HAP-1 (cell line): ENCODE measurements at places on chromosomes 2 and 18.

- no peak for DNase-seq
Observed at GRCh38 chr2:235698028-235698427, 204.2 kb downstream of the AGAP1 start.

DNA sequence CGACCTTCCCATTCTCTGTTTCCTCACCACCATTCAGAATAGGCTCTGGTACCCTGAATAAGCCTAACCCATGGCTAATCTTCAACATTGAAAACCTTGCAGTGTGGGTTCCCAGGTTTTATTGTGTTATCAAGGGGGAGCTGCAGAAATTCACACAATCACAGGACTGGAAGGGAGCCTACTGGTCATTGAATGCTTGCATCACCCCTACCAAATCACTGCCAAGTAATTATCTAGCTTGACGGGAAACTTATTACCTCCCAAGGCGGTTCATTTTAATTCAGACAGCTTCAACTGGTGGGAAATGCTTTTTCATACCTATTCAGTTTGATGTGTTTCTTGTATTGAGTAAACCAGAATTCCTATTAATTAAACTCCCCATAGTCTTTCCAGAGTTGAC is 33.6 kb upstream of the EFEMP1 start:
- no peak for DNase-seq

DNA sequence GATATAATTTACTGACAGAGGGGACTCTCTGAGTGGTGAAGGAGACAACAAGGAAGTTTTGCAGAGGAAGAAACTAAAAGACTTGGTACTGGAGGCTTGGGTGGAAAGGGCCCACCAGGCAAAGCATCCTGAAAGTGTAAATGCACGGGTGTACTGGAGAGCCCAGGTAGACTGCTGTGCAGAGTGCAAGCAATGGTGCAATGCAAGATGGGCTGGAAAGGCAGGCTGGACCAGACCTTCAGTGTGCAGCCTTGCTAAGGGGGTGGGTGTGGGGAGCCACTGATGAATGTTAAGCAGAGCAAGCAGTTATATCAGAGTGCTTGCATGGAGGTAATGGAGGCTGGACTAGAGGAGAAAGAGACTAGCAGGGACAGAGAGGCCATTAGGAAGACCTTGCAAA is 10.7 kb downstream of the C2orf74 start:
- DNase-seq, result no peak

DNA sequence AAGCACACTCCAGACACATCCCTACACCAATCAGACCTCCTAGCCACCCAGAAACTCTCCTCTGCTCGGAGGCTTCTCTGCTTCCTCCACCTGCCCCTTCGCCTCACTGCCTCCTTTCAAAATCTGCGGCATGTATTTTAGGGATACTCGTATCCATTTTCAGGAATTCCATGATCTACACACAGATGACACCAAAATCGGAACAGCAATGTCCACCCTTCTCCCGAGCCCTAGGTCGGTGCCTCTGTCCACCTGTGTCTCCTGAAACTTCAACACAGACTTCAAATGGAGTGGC is 1.4 kb upstream of the SH3BP4 start:
- no peak for DNase-seq

DNA sequence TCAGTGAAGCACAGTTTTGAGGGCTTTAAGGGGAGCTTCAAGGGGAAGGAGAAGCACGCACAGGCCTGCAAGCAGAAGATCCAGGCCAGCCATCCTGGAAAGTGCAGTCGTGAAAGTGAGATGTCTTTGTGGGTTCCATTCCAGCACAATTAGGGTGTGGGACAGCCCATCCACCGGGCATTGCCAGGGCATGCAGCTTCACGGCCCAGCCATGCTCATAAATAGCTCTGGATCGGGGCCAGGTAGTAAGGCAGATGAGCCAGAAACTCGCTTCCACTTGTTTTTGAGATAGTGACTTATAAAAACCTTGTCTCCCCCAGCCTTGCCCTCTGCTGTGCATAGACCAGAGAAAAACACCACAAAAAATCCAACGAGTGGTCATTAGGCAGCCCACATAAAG is 21.0 kb downstream of the KDSR start:
- no peak for DNase-seq

DNA sequence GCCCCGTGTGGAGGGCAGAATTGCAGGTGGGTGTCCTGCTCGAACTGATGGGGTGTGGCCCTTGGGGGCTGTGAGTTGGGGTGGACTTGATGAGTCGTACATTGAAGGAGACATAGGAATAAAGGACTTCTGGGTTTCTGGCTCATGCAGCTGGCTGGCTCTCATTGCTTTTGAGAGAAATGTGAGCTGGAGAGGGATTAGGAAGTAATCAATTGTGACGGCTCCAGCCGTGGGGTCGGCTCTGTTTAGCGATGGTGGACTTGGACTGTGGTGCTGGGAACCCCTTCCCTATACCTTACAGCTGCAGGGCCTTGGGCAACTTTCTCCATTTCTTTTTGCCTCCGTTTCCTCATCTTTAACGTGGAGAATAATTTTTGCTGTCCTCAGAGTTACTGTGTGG is 9.2 kb downstream of the IMPA2 start:
- no peak for DNase-seq

GRCh38 chr2:96484091-96484490 is 21.1 kb downstream of the NEURL3 start:
- no peak for DNase-seq

DNA sequence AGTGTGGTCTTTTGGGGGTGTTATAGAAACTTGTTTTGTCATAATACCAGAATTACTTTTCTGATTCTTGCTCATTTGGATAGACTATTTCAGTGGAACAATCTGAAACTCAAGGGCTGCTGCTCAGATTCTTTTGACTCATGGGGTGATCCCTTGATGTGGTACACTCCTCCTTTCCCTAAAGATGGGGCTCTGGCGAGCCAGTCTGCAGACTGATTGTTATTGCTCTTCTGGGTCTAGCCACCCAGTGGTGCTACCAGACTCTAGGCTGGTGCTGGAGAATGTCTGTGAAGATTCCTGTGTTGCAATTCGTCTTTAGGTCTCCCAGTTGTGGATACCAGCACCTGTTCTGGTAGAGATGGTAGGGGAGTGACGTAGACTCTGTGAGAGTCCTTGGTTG is 4.2 kb upstream of the MARS2 start:
- no peak for DNase-seq

DNA sequence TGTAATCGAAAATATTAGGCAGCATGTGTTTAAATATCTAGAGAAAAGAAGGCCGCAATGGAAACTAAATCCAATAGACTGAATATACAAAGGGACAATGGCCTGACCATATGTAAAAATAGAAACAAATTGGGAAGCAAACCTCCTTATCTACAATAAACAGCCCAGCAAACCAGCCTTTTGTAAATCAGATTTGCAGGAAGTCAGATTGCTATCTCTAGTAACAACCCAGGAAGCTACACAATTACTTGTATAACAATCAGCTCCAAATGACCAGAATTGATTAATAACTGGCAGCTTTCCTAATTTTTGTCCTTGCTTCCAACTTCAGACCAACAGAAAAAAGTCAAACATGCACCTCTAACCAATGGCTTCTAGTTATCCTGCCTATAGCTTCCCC is 860.0 kb downstream of the CPS1 start:
- no peak for DNase-seq

GRCh38 chr2:202278036-202278760 is 12.6 kb downstream of the NOP58 start:
- no peak for DNase-seq

DNA sequence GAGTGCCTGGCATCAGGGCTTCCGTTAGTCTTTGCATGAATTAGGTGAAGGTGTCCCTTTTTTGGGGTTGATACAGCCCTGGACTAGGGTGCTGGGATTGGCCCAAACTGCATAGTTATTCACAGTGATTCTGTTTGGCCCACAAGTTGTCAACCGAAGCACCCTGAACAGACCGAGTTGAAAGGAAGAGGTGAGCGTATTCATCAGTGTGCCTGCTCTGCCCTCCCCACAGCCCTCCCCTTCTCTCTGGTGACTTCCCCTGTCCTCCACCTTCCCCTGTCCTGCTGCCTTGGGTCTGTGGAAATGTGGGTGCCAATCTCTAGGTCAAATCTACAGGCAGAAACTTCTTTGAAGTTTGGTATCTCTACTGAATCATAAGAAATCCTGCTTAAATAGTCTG is 330.5 kb downstream of the DYSF start:
- DNase-seq, result no peak

- DNase-seq, result peak; percentile 65
Observed at GRCh38 chr2:127415593-127416505, 2.4 kb upstream of the PROC start.

- no peak for DNase-seq
Observed at GRCh38 chr2:24724111-24724775, 68.9 kb downstream of the PTRHD1 start.

DNA sequence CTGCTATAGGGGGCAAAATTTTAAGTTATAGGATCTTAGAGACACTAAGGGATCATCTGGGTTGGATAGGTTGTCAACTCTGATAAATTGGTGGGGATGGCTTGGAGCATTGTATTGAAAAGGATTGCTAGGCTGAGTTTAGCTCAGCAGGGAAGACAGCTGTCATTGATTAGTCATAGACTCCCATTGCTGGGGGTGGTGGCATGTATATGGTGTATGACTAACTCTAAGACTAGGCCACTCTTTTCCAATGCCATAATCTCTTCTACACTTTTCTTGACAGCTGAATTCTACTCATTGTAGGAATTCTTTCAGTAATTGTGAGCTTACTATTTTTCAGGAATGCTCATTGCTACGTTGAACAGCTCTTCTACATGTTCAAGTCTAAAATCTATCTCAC is 81.3 kb upstream of the PELI1 start:
- DNase-seq, result no peak

DNA sequence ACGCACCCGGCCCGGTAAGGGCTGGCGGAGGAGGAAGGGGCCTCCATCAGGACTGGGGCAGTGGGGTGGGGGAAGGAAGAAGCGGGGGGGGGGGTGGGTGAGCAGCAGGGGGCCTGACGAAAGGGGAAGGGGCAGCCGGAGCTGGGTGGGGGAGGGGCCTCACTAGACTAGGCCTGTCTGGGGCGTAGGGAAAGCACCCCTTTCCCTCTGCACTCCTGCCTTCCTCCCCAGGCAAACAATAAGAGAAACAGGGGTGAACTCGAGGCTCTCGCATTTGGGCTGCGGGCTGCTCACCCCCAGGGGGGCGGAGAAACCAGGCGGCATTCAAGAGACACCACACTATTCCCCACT is 82.7 kb upstream of the POMC start:
- no peak for DNase-seq

GRCh38 chr2:145777914-145778313 is 1258.0 kb upstream of the ZEB2 start:
- DNase-seq, result no peak

- DNase-seq, result no peak
Observed at GRCh38 chr18:48470484-48471180, 61.4 kb upstream of the ZBTB7C start.

DNA sequence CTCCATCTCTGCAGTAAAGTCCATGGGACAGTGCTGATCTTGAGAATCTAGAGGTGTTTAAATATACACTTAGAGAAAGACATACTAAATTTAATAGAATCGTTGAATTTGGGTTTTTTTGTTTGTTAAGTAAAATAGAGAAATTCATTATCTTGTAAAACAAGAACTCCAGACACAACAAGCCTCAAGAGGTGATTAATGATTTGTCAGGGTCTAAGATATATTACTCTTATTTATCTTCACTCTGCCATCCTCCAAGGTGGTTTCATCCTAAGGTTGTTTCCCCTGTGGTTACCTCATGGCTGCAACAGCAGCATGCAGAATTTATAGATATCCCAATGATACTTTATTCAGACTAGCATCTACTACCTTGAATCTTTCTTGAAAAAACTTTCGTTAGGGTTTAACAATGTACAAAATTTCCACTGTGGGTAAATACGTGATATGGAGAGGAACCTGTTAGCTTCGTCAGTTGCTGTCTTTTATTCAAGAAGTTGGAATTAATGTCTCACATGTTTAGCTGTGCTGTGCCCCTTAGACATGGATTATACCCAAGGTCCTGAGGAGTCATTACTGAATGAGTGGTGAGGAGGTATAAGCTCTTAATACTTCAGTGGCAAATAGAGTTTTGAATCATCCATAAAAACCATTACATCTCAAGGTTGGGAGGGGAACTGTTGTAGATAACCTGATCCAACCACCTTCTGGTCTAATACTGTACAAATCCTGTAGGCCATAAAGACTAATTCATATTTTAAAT is 128.0 kb downstream of the GPD2 start:
- DNase-seq, result no peak

- no peak for DNase-seq
Observed at GRCh38 chr2:174493549-174494331, 6.9 kb upstream of the GPR155 start.

- DNase-seq, result no peak
Observed at GRCh38 chr18:77111449-77111848, 21.1 kb downstream of the MBP start.

GRCh38 chr2:218536804-218537494 is 31.2 kb downstream of the USP37 start:
- no peak for DNase-seq

DNA sequence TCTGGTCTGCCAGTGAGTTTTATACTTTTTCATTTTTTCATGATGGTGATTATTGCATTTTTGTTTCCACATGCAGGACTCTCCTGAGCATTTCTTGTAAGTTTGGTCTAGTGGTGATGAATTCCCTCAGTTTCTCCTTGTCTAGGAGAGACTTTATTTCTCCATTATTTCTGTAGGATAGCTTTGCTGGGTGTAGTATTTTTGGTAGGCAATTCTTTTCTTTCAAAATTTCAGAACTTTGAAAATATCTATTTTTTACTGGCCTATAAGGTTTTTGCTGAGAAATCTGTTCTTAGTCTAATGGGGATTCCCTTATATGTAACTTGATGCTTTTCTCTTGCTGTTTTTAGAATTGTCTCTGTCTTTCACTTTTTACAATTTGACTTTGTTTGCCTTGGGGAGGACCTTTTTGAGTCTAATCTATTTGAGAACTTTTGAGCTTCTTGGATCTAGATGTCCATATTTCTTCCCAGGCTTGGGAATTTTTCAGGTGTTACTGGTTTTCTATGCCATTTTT is 149.1 kb downstream of the UBR3 start:
- no peak for DNase-seq

GRCh38 chr18:63213331-63213900 is 106.2 kb downstream of the BCL2 start:
- DNase-seq, result no peak

DNA sequence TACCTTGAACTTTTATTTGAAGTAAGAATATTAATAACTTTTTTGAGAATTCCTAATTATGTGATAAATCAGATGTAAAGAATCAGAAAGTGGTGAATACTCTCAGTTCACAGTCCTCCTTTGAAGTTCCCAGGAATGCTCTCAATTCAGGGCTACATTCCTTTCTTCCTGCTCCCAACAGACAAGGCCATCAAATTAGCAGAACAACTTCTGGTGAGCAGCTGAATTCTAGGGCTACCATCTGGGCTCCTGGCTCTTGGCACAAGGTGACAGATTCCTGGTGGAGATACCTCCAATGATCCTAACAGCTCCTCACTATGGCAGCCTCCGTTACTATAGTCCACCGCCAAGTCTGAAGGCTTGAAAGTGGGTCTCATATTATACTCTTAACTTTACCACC is 37.8 kb upstream of the OLA1 start:
- no peak for DNase-seq

DNA sequence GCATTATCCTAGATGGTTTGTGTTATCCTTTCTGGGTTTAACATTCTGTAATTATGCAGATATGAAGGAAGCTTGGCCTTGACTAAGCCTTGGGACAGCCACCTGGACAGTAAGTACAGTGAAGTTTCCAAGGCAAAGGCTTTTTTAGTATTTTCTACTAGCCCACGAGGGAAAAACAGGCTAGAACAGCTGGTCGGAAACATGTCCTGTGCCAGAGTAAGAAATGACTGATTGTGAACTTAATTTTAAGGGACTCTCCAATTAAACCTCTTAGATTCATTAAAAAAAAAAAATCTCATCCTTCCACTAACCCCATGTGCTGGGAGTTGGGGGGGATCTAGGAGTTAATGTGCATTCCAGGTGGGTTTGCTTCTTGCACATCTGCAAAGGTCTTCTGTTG is 720.8 kb downstream of the SLC4A3 start:
- DNase-seq, result no peak
